ENCODE measurements at places on chromosomes 3 and 15. TPM values are rescaled to one million over a fixed set of nuclear protein-coding genes. Genes with fewer than 3 reads are reported as not detected.

DNASE1L3 gene
- 5.0 TPM for total RNA-seq

B3GALNT1 gene
- total RNA-seq = 8.7 TPM

CACNA2D3 gene
- not detected for total RNA-seq

MEIS2 gene
- total RNA-seq = 16.6 TPM

EXD1 gene
- not detected for total RNA-seq

TM2D3 gene
- 63.5 TPM for total RNA-seq

GPR149 gene
- not detected for total RNA-seq

P2RY14 gene
- not detected for total RNA-seq

LRRC31 gene
- total RNA-seq = not detected

ACTL6A gene
- 40.7 TPM for total RNA-seq

KBTBD13 gene
- total RNA-seq = not detected

VWA5B2 gene
- total RNA-seq = under 0.01 TPM

LNP1 gene
- 0.44 TPM for total RNA-seq

CD96 gene
- not detected for total RNA-seq

WDR72 gene
- not detected for total RNA-seq

CYP8B1 gene
- total RNA-seq = not detected

ULK3 gene
- 19.4 TPM for total RNA-seq

MPI gene
- total RNA-seq = 23.3 TPM

PLA2G4E gene
- total RNA-seq = not detected

PGBD4 gene
- 1.4 TPM for total RNA-seq

CLRN1 gene
- not detected for total RNA-seq

ADAMTSL3 gene
- 12.5 TPM for total RNA-seq

FANCD2OS gene
- not detected for total RNA-seq

COLQ gene
- 0.44 TPM for total RNA-seq

FBXO22 gene
- 30.8 TPM for total RNA-seq

NANOGP8 gene
- not detected for total RNA-seq

SLC24A1 gene
- total RNA-seq = 12.7 TPM

SLCO3A1 gene
- 0.20 TPM for total RNA-seq

RPP25 gene
- 26.0 TPM for total RNA-seq

ABI3BP gene
- total RNA-seq = 7.7 TPM

PLA2G4F gene
- not detected for total RNA-seq

ITIH1 gene
- total RNA-seq = not detected

NOX5 gene
- not detected for total RNA-seq
